Small intestine (tissue), 16 donors: ENCODE measurements at places on chromosomes 3 and 15.

DNA sequence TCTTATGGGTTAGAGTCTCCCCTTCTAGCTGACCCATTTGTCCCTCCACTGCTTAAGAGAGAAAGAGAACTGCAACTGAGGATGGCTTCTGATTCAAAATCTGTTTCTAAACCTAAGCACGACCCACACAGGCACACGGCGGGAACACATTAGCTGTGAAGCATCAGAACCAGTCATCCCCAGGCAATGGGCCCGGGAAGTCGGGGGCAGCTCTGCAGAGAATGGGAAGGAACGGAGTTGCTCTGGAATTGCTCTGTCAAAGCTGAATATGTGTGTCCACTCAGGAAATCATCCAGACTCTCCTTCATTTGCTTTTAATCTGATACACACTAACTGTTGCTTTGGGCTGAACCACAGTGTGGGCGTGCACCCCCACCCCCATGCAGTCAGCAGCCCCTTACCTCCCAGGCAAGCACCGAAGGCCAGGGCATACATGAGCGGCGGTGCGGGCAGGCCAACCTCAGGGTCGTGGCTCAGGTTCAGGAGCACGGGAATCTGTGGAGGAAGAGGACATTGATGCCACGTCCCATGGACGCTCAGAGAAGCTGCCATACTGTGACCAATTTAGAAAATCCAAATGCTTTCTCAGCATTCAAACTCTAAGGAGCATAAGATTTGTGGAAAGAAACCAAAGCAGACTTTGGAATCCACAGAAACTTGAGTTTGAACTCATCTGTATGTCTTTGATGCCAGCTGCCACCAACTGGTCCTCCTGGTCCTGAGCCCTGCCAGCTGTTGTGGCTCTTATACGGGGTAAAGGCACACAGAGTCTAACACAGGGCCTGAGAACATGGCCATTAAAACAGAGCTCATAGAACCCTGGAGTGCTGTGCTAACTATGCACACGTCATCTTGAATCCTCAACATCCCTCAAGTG, 247.9 kb downstream of the OCA2 start:
- no peak for DNase-seq
- H3K4me1 ChIP-seq = no peaks in the 10 kb centered on the region
- H3K27me3 ChIP-seq = no peaks in the 10 kb centered on the region

GRCh38 chr3:127763816-127764215, 58.5 kb downstream of the MGLL start:
- peaks cover 5% of the 10 kb centered on the region for H3K4me1 ChIP-seq
- no peaks in the 10 kb centered on the region for H3K27me3 ChIP-seq
- H3K4me3 ChIP-seq = no peak overlapping the region
- no peak for DNase-seq

DNA sequence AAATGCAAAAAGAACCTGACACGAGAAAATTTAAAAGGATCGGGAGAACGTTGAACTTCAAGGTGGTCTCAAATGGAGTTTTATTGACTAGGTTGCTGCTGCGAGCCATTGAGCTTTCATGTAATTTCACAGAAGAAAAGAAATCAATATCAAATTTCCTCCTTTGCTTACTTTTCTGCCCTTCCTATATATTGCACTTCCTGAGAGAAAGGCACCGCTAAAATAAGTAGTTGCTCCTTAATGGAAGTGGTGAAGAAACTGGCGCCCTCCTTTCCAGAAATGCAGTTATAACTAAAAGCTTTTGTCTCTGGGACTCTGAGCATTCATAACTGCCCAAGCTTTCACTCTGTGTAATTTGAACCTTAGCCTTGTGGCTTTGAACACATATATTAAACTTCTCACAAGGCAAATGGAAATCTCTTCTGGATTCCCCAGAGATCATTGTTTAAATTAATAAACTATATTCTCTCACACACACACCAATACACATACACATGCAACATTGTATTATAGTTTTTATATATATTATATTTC, 13.4 kb downstream of the EID1 start:
- no peak overlapping the region for H3K4me3 ChIP-seq
- DNase-seq = no peak
- no peaks in the 10 kb centered on the region for H3K4me1 ChIP-seq

DNA sequence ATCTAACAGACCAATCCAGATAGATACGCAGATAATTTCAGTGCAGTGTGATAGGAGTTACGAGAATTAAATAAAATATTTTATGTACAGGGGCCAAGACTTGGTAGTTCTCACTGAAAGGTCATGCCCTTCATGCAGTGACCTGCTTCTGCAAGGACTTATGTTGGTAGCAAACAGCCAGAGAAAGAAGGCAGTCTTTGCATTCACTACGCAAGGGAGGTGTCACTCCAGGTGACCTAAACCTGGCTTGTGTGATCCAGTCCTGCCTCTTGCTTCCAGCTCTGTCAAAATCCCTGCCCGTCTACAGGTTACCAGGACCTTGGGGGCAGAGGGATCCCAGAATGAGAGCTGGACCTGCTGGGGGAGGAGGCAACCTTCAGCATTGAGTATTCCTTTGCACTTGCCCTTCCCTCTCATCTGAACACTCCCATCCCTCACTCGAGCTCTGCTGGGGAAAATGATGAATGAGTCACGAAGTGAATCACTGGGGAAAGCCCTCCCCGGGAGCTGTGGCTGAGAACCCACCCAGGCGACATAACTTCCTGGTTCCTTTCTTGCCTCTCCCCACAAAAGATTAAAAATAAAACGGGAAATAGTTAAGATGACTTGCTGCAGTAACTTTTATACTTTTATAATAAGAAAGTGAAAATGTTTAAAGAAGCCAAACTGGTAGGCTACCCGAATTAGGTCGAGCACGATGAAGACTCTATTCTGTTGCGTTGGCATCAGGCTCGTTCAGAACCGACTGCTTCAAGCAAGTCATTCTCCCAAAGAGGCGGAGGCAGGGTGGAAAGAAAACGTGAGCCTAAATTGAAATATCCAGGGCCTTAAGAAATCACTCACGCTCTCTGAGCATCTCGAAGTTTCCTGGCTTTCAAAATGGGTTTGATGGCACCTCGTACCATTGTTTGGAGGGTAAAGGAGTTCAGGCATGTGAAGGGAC, 216.1 kb downstream of the SLCO3A1 start:
- H3K27me3 ChIP-seq = no peaks in the 10 kb centered on the region
- H3K4me1 ChIP-seq = no peaks in the 10 kb centered on the region
- no peak overlapping the region for H3K4me3 ChIP-seq
- H3K36me3 ChIP-seq = no peaks in the 10 kb centered on the region
- DNase-seq = peak; percentile 14

DNA sequence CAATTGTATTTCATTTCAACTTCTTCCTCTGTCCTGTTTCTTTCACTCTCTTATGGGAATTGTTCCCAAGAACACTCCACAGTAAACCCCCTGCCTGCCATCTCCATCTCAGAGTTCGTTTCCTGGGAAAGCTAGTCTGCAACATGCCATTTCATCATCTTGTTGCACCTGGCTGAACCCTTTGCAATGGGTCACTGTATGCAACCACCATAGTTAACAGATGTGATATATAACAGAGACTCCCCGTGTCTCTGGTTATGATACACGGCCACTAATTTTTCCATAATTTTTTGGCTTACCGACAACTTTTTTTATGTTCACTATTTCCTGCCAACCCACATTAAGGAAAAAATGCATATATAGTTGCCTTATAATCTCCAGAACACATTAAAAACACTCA, 95.5 kb downstream of the CHST2 start:
- DNase-seq = no peak
- H3K4me3 ChIP-seq = no peak overlapping the region

GRCh38 chr3:120174811-120175539, 80.7 kb upstream of the GSK3B start:
- H3K4me1 ChIP-seq = no peaks in the 10 kb centered on the region
- no peaks in the 10 kb centered on the region for H3K27me3 ChIP-seq
- no peak for DNase-seq
- no peak overlapping the region for H3K27ac ChIP-seq
- H3K36me3 ChIP-seq = no peaks in the 10 kb centered on the region
- H3K4me3 ChIP-seq = no peak overlapping the region
